ENCODE measurements at places on chromosomes 1 and 21.

GRCh38 chr1:243475966-243476365 is 220.1 kb downstream of the SDCCAG8 start:
- peak; percentile 81 for DNase-seq

- no peak for DNase-seq
Measured at GRCh38 chr1:16375521-16376340, 8.7 kb downstream of the SZRD1 start.

DNA sequence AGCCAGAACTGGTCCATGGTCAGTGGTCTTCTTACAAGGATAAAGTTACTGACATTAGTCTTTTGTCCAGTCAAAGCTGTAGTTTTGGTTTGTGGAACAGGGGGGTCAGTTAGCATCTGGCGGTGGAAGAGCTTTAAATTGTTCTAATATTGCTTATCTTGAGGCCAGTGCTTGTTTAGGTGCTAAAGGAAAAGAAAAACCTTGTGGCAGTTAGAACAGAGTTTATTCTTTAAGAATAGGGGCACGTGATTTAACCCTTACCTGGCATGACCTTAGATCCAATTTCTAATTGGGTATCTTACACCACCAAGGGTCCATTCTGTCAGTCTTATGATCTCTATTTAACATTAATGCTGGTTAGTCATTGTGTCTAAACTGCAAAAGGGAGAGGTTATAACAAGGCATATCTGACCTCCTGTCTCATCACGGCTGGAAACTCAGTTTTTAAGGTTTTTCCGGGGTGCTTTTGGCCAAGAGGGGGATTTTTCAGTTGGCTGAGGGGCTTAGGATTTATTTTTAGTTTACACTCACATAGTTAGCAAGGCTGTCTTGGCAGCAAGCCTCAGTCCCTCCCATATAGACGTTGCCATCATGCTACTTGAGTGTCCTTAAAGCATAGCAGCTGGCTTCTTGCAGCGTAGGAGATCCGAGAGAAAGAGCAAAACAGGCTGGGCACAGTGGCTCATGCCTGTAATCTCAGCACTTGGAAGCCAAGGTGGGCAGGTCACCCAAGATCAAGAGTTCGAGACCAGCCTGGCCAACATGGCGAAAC is 60.1 kb upstream of the FAM89A start:
- no peak for DNase-seq

GRCh38 chr1:8047686-8048445 is 21.8 kb upstream of the ERRFI1 start:
- no peak for DNase-seq

DNA sequence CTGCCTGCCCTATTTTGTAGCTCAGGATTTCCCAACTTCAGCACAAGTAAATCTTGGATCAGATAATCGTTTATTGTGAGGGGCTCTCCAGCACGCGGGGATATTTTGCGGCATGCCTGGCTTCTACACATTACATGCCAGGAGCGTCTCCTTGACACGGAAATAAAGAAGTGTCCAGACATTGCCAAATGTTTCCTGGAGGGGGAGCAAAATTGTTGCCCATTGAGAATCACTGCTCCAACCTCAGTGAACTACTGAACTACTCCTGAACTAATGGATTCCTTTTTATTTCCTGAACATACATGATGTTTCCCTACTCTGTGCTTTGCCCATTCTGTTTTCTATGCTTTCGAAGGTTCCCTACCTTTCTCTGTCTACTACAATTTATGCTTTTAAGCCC is 1359.1 kb upstream of the ADGRL2 start:
- no peak for DNase-seq

DNA sequence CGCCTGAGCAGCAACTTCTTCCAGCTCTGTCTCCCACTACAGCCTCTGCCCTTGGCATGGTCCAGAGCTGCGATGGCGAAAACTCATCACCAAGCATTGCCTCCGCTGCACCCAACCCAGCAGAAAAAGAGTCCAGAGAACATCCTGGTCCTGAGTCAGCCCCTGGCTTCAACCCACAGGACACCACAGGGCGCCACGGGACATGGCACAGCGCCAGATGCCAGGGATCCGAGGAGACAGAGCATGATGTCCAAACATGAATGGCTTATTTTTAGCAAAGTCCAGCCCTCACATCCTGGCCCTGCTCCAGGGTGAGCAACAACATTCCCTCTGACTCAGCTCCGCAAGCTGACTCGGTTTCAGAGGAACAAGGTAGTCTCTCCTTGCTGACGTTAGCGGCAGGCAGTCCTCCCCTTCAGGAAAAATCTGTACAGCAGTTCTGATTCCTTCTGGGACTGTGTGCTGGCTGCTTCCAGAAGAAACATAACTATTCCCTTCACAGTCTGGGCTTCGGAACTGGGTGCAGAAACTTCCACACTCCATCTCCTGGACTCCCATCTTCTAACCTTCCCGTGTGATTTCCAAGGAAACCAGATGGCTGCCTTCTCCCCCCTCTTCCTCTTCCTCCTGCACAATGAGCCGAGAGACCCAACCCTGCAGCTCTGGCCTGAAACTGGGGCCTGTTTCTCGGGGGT is 131.3 kb downstream of the TOMM20 start:
- DNase-seq: peak; percentile 44

- DNase-seq: no peak
Measured at GRCh38 chr1:204463125-204464060, 31.2 kb downstream of the PIK3C2B start.

GRCh38 chr1:75908717-75909152 is 23.5 kb downstream of the ASB17 start:
- DNase-seq: peak; percentile 75

DNA sequence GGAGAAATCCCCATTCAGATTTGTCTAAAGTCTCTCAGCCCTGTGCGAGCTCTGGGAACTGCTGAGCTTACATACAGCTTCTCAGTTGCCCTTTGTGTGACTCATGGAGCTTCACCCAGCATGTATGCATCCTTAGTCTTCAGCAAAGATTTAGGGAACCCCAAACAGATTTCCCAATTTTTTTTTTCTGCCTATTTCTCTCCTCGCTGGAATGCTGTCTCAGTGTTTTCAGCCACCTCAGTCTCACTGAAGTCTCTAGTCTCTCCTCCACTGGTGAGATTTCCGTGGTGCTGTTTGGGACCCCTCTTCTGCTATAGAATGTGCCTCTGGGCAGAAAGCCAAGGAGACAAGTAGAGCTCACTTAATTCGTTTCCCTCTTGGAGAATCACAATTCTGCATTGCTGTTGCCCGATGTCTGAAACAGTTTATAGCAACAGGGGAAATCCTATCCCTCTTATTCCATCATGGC is 28.1 kb upstream of the TXLNA start:
- DNase-seq: no peak

DNA sequence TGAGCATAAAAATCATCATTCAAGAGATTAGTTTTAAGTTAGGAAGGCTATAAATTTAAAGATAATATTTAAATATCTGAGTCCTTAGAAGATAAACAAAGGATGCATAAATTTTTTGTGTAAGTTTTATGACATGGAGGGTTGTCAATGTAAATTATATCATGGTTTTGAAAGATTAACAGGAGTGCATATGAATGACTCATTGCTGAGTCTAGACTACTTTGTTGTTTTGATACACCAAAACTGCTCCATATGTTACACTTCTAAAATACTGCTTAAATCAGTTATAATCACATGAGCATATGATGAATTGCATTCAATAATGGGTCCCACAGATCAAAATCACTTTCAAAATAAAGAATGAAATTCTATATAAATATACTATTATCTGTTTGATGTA is 312.5 kb downstream of the KCNT2 start:
- no peak for DNase-seq

GRCh38 chr21:32566741-32567389 is 18.5 kb downstream of the TCP10L start:
- no peak for DNase-seq

- peak; percentile 3 for DNase-seq
Measured at GRCh38 chr1:50266509-50266908, 156.7 kb downstream of the DMRTA2 start.

- DNase-seq: no peak
Measured at GRCh38 chr1:238776126-238776525, 610.2 kb upstream of the CHRM3 start.

- DNase-seq: no peak
Measured at GRCh38 chr1:229896306-229896705, 170.7 kb upstream of the GALNT2 start.

DNA sequence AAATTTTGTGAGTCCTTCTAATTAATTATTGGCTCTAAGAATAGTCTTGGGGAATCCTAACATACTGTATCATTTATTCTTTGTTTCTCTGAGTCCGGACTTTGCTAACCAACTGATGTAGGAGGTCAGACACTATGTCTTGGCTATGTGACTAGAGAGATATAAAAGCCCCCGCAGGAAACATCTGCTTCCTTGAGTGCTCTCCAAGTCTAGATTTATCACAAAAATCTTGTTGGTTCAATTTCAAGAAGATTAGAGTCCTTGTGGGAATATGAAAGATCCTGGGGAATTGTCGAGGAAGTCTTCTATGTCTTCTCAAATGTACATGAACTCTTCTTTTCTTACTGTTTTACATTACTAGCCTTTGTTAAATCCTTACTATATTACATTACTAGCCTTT is 1712.5 kb downstream of the NCAM2 start:
- no peak for DNase-seq

- no peak for DNase-seq
Measured at GRCh38 chr1:108815566-108815965, 41.3 kb downstream of the AKNAD1 start.

DNA sequence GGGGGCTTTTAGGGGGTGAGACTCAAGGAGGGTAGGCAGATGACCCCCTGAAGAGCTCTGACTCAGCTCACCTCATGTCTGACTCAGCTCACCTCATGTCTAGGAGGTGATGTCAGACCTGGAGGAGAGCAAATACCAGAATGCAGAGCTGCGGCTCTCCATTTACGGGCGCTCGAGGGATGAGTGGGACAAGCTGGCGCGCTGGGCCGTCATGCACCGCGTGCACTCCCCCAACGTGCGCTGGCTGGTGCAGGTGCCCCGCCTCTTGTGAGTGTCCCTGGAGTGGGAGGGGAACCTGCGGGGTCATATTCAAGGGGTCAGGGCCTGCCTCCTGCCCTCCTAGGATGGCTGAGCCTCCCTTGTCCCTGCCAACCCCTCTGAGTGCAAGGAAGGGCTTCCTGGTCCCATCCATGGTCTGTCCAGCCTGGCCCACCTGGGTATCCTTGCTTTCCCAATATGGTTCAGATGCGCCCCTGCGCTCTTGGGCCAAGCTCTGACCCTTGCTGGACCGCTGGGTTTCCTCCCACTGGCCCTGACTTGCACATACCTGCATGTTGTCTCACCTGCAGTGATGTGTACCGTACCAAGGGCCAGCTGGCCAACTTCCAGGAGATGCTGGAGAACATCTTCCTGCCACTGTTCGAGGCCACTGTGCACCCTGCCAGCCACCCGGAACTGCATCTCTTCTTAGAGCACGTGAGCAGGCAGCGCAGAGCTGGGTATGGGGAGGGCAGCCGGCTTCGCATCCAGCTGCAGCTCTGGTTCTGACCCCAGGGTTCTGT is 9.1 kb downstream of the AMPD2 start:
- DNase-seq: peak; percentile 39

GRCh38 chr1:237681210-237681609 is 209.5 kb downstream of the ZP4 start:
- no peak for DNase-seq

- DNase-seq: no peak
Measured at GRCh38 chr1:87435484-87435883, 106.8 kb downstream of the LMO4 start.

- DNase-seq: peak; percentile 71
Measured at GRCh38 chr1:219724440-219724839, 111.5 kb upstream of the ZC3H11B start.

DNA sequence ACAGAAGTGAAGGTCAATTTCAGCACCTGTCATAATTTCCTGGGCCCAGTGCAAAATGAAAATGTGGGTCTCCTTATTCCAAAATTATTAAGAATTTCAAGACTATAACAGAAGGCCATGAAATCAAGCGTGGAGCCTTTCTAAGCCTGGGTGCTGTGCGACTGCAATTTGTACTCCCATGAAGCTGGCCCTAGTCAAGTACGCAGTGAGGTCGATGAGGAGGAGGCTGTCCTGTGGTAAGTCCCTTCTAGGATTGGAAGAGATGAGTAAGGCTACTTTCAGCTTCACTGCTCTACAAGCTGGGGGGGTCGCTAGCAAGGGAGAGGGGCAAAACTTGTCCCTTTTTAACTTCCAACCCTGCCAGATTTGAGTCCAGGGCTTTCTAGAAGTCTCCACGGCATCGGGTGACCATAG is 410 bp upstream of the NUDC start:
- no peak for DNase-seq

DNA sequence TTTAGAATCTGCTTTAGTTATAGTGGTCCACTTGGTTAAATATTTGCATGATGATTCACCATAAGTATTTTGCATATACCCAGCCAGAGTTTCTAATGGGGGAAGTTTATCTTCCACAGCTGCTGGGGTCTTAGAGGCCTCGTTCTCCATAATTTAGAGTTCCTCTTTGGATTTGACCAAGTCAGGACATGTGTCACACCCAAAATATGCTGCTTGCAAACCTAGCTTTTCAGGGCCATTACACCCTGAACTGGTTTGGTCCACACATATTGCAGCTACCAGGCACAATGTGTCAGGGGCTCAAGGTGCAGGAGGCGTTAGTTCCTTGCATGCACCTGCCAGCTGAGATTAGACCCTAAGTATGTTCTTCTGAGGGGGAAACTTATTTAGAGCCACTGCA is 17.1 kb upstream of the FMO4 start:
- no peak for DNase-seq

DNA sequence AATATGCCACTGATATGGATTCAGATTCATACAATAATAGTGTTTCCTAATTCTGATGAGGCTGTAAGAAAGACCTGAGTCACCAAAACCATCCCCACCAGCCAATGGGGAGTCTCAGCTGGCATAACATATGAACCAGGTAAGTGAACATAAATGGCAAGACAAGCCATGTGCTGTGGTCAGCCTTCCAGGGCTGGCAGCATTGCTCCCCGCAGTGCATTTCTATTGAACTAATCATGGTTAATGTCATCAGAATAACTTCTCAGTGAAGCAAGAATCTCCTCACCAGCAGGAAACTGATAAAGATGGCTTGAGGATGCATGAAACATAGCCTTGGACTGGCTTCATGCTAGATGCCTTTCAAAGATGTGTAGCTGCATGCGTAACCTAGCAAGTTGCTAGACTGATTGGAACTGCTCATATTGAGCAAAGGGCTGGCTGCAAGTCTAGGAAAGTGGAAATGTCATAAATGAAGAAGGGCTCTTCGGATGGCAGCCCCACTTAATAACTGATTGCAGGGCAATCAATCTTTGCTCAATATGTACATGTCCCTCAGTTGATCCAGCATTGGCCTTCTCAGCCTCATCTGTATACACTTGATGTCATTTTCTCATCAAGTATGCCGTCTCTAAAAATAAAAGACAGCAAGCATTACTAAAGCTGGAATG is 88.0 kb downstream of the NTNG1 start:
- no peak for DNase-seq

- no peak for DNase-seq
Measured at GRCh38 chr1:56029319-56030003, 549.9 kb downstream of the PLPP3 start.

- no peak for DNase-seq
Measured at GRCh38 chr1:160137216-160137862, 14.1 kb upstream of the ATP1A4 start.

DNA sequence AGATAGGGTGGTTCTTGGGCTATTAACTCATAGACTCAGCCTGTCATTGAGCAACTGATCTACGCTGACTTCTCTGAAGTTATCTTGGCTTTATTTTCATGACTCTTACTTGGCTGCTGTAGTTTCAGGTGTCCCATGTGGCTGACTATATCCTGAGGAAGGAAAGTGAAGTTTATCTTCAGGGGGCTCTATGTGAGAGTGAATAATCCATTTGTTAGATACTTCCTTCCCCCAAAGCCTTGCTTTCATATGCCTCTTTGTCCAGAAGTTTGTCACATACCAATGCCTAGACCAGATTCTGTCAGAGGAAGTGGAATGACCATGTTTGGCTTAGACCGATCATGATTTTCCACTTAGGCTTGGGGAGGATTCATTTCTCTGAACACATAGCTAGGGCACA is 27.9 kb upstream of the C1orf87 start:
- DNase-seq: no peak
